ENCODE measurements at places on chromosomes 11 and 22. TPM values are rescaled to one million over a fixed set of nuclear protein-coding genes. Genes with fewer than 3 reads are reported as not detected.
A peak's percentile ranks its signal among the peaks of the same experiment; 100 is the strongest.

DNA sequence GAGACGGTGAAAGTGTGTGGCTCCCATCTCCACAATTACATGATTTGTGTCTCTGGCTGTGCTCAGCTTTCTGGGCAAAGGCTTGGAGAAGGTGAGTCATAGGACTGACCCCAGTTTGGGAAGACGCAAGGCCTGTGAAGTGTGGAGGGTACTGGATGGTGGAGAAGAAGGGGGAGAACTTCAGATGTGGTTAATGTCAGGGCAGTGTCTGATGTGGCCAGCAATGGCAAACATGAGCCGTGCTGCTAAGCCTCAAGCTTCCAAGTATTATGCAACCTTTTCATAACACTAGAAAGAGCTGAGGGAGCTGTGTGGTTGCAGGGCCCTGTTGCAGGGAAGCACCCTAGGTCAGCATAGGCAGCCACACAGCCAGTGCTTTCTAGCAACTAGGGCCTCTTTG lies 110.9 kb downstream of the NTM start:
- no peak for DNase-seq

FUT4 gene
- polyA plus RNA-seq, result 1.9 TPM

GRCh38 chr22:39129081-39129480 lies 23.4 kb downstream of the CBX7 start:
- DNase-seq, result no peak

DNA sequence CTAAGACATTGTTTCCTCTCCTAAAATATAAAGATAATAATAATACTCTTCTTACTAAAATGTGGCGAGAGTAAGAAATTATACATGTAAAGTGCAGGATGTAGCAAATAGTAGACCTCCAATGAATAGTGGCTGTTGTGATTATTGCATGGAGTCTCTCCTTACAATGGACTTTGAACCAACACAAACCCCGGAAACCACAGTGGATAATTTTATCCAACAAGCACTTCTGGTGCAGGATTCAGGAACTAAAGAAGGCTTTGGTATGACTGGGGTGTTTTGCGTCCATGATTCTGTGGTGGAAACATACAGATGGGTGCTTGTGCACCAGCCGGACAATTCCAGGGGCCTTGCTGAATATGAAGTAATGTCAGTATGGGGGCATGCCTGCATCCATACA lies 146.4 kb upstream of the UBASH3B start:
- no peak for DNase-seq

GRCh38 chr11:122139595-122139866 lies 23.5 kb upstream of the BLID start:
- no peak for DNase-seq

DNA sequence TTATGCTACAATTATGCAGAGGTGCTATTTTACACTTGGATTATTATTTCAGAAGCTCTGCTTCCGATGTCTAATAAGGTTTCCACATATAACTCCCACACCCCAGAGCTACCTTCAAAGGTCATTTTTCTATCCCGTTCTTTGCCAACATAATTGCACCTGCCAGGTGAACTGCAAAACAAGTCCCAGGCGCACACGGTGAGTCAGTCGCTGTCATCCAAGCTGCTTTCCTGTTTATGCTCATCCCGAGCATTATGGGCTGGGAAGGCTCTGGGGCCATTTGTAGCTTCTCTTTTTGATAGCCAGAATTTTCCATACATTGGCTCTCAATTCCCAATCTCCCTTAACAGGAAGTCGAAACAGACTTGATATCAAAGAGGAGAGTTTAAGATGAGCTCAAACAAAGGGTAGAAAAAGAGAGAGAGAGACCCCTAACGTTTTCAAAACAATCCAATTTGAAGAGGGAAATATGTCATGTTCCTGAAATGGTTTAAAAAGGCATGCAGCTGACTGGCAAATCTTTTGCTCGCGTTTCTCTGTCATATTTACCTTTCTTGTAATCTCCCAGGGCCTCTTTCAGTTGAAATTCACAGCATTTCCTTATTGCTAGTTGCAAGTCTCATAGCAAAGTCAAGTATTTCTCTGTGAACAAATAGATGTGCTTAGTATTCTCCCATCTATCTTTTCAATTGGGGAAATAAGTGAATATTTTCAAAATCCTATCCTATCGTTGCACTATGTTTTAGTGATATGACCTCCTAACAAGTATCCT lies 815.9 kb downstream of the KCNA4 start:
- no peak for DNase-seq

PTPRCAP gene
- polyA plus RNA-seq, result 498 TPM

DNA sequence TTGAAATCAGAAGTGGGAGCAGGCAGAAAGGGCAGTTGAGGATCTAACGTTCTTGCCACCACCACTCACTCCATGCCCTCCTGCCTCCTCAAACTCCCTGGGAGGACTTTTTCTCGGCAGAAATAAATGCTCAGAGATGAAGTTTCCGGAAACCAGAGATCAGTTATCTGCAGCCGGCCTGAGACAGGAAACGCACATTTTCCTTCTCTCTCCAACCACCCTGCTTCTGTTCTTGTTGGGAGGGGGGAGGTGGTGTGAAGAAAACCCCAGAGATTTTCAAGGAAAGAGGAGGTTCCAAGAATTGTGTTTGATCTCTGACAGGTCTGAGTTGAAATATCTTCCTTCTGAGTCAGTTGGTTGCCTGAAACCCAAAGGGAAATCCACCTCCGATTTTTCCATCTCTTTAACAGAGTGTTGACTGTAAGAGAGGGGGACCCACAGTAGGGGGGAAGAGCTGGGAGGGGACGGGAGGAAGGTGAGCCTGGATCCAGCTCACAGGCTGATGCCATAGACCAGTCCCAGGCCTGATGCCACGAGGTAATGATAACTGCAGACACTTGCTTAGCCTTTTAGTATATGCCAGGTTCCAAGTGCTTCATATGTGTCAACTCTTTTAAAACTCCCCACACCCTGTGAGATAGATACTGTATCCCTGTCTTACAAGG lies 100.8 kb downstream of the TRAF6 start:
- peak; percentile 6 for DNase-seq

GRCh38 chr11:123473941-123474677 lies 44.0 kb downstream of the GRAMD1B start:
- DNase-seq, result no peak

EMID1 gene
- polyA plus RNA-seq, result not detected

- DNase-seq, result no peak
These were observed 173.3 kb downstream of the PGR start for GRCh38 chr11:100956351-100956750.

SLC15A3 gene
- polyA plus RNA-seq, result 2.6 TPM

PNPLA3 gene
- not detected for polyA plus RNA-seq

- DNase-seq, result no peak
These were observed 516.6 kb downstream of the FAM181B start for GRCh38 chr11:82216927-82217570.
